Thymus (tissue), 14 donors: ENCODE measurements at places on chromosomes 13 and 19. TPM values are rescaled to one million over a fixed set of nuclear protein-coding genes. Genes with fewer than 3 reads are reported as not detected.

GRCh38 chr13:111919286-111919685 is 147.7 kb upstream of the SOX1 start:
- DNase-seq, result no peak

DNA sequence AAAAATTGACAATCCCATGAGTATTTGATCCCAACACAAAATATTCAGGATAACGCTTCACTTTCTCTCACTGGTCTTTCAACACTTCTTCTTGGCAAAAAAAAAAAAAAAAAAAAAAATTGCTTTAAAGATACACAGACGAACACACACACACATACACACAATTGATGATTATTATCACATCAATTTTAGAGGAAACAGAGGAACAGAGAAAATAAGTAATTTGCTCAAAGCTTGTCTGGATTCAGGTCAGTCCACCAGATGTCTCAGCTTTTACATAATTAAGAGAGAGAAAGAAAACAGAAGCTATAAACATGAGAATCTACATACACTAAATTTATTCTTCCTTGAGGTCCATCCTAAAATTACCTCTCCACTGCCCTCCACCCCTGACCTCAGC is 183.4 kb downstream of the MZT1 start:
- no peak for DNase-seq

GRCh38 chr19:15123900-15124299 is 16.7 kb downstream of the SYDE1 start:
- no peak for DNase-seq

DNA sequence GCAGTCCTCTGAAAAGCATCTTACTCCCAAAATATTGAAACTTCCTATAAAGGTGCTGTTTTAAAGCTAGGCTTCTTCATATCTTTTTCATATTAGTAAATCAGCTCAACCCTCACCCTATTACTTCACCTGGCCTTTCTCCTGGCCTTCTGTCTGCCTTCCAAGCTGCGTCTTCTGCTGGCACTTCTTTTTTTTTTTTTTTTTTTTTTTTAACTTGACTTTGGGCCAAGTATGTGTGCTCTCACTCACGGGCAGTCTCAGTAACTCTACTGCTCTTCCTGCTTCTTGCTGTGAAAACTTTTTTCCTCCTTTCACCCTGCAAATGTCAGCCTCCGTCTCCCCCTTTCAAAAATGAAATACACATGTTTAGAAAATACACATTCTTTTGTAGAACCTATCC is 41.2 kb upstream of the KCTD4 start:
- no peak for DNase-seq

DNA sequence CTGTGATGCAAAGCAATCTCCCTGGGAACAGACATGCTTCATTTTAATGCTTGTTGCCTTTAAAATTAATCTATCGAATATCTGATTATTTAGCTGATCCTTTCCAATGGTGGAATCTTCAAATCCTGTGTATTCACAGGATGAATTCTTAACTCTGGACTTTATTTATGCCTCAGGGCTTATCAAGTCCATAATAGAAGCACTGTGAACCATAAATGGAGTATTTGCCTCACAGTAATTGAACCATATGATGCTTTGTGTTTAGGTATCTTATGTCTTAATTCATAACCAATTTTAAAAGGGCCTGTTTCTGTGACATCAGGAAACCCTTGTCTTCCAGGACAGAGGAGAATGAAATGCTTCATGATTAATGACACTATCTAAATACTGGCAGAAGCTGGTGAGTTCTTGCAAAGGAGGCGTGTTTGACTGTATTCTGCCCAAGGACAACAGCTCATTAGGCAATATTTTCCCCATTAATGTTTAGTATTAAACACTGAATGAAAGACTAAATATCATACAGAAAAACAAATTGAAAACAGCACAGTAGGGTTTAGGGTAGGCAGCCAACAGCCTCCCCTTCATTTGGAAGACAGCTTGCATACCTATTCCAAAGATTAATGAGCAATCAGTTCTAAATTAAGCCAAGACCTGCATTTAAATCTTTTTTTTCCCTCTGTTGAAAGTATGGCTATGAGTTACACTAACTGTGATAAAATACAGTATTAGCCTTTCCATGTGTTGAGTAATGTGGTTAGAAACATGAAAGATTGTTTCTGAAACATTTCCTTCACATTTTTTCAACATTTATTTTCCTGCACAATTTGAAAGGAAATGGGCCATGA is 709.4 kb downstream of the PCDH9 start:
- no peak for DNase-seq

DNA sequence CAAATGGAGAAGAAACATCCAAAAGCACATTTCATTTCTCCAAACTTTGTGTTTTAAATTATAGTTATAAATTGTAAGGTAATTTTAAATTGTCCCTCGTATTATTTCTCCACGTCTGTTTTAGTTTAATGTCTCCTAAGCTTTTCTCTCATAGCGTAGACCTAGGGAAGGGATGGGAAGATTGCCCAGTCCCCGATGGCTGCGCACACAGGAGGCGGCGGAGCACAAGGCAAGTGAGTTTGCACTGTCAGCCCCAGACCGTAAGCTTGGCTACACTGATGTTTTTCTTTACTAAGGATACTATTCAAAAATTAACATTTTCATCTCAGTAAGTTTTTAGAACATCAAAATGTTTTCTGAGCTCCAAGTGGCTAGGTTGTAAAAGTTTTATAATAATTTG is 72.3 kb downstream of the GPR12 start:
- no peak for DNase-seq

DNA sequence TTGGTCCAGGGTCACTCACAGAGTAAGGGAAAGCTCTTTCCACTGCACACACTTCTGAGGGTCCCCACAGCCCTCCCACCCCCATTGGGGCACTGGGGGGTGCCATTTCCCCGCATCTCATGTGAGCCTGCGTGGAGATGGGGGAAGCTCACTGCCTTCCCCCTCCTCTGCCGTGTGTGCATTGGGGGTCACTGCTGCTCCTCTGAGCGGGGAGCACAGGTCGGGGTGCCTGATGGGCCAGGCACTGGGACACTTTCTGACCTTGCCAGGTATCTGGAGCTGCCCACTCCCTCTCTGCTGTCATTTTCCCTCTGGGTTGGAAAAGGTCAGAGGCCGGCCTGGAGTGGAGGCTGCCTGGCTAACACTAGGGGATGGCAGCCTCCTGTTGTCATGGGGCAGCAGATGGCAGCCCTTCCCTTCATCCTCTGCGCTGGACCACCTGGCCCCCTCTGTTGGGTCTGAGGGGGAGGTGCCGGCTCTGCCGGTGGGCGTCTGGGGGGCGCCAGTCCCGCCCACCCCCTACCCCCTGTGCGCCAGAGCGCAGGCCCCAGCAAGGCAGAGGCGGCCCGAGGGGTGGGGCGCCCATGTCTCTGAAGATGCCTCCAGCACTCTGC is 9.1 kb downstream of the SSBP4 start:
- DNase-seq, result no peak

DNA sequence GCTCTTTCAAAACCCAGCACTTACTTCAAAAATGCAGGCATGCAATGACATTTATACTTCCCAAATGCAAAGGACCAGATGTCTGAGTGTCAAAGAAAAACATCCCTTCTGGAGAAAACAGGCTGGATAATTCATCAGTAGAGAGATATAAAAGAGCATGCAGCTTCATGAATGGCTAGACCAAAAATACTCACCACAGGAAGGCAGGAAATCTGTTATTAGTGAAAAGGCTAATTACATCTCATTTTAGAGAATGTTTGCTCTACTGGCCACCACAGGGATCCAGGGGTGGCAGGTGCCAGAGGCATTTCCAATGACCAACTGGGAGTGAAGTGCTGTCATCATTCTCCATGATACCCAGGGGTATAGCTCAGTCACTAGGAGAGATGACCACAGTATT is 106.5 kb downstream of the LHFPL6 start:
- no peak for DNase-seq

DNA sequence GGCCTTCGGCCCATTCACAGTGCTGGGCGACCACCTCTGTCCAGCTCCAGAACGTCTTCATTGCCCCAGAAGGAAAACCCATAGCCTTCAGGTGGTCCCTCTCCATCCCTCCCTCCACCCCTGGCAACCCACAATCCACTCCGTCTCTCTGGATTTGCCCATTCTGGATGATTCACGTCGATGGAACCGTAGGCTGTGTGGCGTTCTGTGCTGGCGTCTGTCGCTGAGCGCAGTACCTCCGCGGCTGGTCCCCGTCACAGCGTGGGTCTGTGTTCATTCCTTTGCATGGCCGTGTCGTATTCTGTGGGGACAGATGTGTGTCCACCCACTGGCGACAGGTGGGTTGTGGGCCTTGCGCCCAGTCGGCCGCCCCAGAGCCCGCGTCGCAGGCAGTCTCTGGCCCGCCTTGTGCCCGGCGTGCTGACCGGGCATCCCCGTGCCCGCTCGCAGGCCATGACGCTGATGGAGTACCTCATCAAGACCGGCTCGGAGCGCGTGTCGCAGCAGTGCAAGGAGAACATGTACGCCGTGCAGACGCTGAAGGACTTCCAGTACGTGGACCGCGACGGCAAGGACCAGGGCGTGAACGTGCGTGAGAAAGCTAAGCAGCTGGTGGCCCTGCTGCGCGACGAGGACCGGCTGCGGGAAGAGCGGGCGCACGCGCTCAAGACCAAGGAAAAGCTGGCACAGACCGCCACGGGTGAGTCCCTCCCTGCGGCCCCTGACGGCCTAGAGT is 10.1 kb downstream of the EPN1 start:
- no peak for DNase-seq

- DNase-seq, result peak; percentile 48
Measured at GRCh38 chr13:42047561-42048341, 697 bp upstream of the DGKH start.

GRCh38 chr19:44512326-44513298 is 12.3 kb upstream of the ZNF180 start:
- peak; percentile 14 for DNase-seq

- no peak for DNase-seq
Measured at GRCh38 chr19:51030631-51031030, 4.2 kb downstream of the KLK12 start.

DNA sequence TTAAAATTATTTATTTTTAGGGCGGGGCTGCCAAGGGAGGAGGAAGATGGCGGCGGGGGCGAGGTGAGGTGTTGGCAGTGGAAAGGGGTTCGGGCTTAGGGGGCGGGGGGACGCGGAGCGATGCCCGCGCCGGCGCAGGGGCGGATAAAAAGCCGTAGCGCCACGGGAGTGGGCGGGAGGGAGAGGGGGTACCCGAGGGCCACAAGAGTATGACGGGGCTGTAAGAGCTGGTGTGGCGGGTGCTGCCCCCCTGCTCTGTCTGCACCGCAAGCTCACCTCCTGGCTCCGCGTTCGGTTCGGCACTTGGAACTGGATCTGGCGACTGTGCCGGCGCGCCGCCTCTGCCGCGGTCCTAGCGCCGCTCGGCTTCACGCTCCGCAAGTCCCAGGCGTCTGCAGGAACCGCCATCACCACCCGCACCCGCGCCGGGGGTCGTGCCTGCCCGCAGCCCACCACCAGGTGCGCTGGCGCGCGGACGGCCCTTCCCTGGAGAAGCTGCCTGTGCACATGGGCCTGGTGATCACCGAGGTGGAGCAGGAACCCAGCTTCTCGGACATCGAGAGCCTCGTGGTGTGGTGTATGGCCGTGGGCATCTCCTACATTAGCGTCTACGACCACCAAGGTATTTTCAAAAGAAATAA is 265.2 kb upstream of the SGCG start:
- DNase-seq, result no peak

GRCh38 chr13:113862191-113862930 is 1.5 kb downstream of the GAS6 start:
- no peak for DNase-seq

DNA sequence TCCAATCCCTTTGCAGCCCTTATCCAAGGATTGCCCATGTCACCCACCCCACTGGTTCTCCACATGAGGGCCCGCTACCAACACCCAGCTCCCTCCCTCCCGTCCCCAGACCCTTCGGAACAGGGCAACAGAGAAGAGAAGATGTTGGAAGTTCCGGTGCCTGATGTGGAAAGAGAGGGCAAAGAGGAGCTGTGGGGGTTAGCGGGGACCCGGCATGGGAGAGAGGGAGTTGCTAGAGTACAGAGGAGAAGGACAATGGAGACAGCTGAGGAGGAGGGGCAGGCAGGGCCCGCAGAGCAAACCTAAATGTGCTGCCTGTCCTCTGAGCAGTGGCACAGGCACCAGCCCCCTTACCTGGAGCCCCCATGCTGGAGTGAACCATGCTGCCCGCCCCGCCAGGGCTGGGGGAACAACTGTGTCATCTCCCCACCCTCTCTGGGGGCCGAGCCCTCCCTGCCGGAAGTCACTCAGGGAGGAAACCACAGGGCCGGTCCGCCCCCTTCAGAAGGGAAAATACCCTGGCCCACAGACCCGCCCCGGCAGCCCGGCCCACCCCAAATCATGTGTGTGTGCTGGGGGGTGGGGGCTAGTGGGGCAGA is at the start of gene POU2F2:
Gene POU2F2 (minus strand): TSS at position 417 of the 599 bp plus-strand sequence. CDS start 35 bp downstream, at position 382.
- DNase-seq, result no peak

DNA sequence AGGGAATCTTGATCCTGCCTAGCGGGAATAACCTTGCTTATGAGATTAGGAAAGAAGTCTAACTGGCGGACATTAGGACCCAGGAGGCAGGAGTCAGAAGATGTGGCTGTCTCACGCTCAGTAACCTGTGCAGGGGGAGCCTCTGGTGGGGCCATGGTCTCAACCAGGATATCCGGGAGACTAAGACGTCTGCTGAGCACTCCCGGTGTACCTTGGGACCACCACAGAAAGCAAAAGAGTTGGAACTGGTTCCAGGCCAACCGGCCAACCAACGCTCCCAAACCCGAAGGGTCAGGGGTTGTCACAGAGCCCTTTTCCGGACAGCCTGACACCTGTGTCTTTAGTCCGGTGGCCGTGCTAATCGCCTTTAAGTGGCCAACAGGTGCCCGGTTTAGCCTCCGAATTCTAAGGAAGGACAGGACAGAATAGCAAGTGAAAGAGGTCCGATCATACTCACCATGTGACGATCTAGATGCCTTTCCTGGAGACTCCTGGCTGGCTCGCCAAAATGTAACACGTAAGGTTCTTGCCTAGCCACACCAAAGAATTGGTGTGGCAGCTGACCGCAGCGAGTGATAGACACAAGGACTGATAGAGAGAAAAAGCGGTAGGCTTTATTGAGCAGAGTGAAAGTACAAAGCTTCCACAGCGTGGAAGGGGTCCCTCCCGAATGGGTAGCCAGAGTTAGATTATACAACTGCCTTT is 103.9 kb upstream of the DIAPH3 start:
- DNase-seq, result peak; percentile 70

DNA sequence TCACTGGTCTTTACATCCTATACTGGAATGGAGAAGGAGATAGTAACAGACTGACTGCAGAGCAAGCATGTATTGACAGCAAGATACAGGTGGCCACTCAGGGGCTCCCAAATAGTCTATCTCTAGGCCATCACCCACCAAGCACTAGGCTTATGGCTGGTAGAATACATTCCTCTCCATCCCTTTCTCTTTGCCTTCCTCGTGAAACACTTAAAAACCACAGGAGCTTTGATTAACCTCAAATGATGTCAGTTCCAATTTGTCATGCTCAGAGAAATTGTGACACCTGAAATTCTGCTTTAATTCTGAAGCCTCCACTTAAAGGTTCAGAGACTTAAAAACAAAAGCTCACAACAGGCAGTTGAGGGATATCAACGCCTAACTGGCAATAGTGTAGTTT is 17.2 kb downstream of the ENOX1 start:
- peak; percentile 27 for DNase-seq

GRCh38 chr13:49409008-49409407 is 34.9 kb downstream of the CAB39L start:
- no peak for DNase-seq

ZNF154 gene
- 10.5 TPM for total RNA-seq

FAM83E gene
- total RNA-seq, result 0.33 TPM

PCP2 gene
- 1.9 TPM for total RNA-seq

FUT2 gene
- 0.66 TPM for total RNA-seq

PTPRH gene
- 0.28 TPM for total RNA-seq
